ENCODE measurements at places on chromosomes 6 and 20.

DNA sequence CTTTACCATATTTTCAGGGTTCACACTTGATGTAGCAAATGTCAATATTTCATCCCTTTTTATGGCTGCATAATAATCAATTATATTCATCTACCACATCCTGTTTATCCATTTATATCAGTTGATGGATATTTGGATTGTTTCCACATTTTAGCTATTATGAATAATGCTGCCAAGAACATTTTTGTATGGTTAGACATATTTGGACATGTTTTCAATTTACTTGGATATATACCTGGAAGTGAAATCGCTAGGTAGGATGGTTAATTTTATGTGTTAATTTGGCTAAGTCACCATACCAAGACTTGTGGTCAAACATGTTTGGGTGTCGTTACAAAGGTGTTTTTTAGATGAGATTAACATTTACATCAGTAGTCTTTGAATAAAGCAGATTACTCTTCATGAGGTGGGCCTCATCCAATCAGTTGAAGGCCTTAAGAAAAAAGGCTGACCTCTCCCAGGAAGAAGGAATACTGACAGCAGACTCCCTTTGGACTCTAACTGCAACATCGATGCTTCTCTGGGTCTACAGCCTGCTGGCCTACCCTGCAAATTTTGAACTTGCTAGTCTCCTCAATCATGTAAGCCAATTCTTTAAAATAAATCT lies 196.5 kb downstream of the BACH2 start:
- DNase-seq = no peak

DNA sequence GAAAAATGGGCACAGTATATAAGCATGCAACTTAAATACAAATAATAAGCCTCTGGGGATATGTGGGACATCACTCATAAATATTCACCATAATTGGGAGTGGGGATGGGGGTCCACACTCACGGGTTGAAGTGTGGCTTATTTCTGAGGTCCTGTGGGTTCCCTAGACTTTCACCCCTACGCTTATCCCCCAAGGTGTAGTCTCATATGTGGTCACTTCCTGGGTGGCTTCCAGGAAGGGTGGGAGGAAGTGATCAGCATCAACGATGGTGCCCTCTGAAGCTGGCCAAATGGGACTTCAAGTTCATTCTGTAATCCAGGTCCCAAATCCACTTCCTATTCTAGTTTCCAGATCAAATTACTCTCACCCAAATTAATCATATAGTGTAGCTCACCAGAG lies 59.5 kb downstream of the GNAS start:
- DNase-seq = no peak

DNA sequence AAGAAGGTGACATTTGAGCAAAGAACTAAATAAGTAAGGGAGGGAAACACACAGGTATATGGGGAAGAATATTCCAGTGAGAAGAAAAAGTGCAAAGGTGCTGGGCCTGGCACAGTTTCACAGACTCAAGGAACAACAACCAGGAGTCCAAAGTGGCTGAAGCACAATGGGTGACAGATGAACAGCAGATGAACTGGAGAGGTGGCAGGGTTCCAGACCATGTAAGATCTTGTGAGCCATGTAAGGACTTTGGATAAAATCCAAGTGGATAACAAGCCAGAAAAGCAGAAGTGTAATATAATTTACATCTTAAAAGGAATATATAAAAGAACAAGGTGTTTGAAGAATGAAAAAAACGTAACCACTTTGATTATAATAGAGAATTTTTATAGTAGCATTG lies 87.9 kb downstream of the MMS22L start:
- DNase-seq = no peak

GRCh38 chr20:59817846-59818615 lies 115.4 kb downstream of the SYCP2 start:
- DNase-seq = no peak

DNA sequence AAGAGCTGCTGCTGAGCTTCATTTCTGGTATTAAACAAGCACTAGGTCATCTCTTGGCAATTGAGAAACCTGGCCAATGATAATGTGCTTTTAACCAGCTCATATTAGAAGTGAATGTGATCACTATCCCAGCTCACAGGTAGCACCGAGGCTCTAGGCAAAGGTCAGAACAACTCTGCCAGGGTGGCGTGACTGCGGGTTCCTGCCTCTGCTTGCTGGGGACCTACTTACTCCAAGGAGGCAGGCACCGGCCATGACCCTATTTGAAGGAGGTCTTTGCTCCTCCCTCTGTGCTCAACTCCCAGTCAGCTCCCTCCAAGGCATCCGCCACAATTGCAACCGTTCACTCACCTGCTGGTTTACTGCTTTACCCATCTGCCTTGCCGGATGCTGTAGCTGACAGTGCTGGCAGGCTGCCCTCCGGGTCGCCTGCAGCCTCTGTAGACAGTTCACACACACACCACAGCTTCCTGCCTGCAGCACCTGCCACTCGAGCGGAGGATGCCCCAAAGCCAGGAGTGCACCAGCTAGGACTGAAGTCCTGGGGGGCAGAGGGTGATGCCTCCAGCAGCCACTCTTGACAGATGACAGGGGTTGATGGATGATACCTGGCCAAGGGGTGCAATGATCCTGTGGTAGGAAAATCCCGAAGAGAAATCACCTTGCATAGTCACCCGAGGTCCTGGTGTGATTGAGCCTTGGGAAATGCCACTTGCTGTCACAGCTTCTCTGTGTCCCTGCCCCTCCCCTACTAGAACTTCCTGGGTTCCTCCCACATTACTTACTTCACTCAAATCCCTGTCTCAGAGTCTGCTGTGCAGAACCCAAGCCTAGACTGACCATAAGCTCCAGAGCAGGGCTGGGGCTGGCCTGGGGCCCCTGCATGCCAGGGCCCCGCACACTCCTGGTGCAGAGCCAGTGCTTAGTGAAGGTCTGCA lies 8.8 kb upstream of the VSX1 start:
- DNase-seq = no peak

- DNase-seq = no peak
Measured at GRCh38 chr20:54681869-54682268, 206.5 kb downstream of the DOK5 start.

DNA sequence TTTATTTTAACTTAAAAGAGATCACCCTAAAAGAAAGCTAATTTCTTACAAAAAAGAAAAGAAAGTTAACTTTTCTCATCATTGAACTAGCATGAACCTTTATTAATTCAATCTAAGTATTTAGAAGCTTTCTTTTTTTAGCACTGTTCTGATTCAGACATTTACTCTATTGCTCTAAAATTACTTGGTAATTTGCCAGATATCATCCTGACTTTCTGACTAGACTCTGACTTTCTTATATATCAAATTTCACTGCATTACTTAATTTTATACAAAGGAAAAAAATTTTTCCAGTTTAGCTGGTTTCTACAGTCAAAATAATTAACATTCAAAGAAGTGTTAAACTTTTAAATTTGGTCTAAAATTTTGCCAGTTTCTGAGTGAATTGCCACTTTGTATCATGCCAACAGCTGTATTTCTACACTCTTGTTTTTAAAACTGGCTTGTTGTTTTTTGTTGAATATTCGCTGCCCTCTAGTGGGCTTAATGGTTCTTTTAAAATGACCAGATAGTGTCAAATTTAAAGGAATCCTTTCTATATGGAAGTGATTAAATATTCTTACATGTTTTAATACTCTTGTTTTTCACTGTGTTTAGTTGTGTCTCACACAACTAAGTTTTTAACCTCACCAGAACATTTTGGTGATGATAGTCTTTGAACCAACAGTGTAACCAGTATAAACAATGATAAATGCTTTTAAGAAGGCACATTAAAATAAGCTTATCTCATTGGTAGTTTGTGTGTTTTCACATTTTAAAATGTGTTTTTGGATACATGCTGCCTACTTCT lies 102.0 kb downstream of the POPDC3 start:
- peak; percentile 67 for DNase-seq

DNA sequence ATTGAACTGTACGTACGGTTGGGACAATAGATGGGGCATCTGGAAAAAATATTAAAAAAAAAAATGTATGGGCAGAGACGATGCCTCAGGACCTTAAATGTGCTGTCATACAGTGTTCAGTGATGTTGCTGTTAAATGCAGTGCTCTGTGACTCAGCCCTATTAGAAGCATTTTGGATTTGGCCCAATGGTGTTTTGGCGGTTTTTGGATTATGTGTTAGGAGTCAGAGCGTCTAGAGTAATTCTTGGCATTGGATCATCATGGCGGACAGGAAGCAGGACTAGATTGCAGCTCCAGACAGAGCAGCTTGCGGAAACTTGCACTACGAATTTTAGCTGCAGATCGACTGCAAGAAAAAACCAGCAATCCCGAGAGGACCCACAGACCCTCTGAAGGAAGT lies 280.0 kb downstream of the SOX4 start:
- DNase-seq = no peak

GRCh38 chr20:11894062-11894461 lies 23.6 kb upstream of the BTBD3 start:
- no peak for DNase-seq

GRCh38 chr6:166382500-166382932 lies 224 bp downstream of the MPC1 start:
- DNase-seq = peak; percentile 30

DNA sequence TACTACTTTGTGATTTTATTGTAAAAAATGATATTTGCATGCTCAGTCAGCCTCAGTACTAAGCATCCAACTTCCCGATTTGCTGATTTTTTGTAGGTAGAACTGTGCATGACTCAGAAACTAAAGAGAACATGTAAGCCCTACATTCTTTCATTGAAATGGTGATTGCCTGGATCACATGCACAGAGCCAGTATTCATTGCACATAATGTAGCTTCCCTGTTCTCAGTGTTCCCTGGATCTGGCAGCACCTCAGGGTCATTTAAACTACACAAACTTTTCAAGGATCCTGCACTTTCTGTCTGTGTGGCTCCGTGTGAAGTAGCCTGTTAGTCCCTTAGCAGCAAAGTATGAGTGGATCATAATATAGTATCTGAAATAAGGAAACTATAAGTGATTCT lies 422.9 kb upstream of the AGPAT4 start:
- DNase-seq = no peak

Measured in globus pallidus (tissue), 1 donor.